ENCODE measurements at places on chromosomes 16 and 17.
A peak's percentile ranks its signal among the peaks of the same experiment; 100 is the strongest.

- no peak for DNase-seq
Measured at GRCh38 chr16:74743668-74744299, 30.8 kb downstream of the FA2H start.

DNA sequence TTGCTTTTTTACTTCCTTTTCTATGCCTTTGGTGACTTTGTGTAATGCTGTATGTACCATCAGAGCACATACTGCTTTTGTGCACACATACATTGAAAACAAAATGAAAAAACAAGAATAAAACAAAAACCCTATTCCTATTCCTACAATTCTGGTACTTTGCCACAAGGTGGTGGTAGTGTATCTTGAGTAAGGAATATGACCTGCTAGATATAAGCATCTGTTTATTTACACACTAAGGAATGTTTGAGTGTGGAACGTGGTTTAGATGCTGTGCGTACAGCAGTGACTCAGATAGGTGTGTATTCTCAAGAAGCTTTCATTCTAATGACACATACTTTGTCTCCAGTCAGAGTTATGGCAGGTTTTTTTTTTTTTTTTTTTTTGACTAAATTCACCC, 606.2 kb downstream of the WWOX start:
- no peak for DNase-seq

DNA sequence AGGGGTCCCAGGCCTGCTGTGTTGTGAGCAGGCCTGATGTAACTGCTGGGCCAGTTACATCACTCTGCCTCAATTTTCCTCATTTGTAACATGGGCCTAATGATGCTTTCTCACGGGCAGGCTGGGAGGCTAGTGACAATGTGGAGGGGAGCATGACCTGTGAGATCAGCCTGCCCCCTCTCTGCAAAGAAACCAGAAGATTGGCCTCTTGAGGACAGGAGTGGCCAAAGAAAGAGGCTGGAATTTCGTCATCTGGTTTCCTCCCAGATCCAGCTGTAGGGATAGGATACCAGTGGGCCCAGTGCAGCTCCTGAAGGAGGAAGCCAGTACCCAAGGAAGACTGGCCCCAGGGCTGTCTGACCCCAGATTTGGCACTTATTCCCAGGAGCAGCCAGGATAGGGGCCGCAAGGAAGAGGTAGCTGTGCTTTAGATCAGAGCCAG, 615 bp upstream of the SREBF1 start:
- no peak for DNase-seq

DNA sequence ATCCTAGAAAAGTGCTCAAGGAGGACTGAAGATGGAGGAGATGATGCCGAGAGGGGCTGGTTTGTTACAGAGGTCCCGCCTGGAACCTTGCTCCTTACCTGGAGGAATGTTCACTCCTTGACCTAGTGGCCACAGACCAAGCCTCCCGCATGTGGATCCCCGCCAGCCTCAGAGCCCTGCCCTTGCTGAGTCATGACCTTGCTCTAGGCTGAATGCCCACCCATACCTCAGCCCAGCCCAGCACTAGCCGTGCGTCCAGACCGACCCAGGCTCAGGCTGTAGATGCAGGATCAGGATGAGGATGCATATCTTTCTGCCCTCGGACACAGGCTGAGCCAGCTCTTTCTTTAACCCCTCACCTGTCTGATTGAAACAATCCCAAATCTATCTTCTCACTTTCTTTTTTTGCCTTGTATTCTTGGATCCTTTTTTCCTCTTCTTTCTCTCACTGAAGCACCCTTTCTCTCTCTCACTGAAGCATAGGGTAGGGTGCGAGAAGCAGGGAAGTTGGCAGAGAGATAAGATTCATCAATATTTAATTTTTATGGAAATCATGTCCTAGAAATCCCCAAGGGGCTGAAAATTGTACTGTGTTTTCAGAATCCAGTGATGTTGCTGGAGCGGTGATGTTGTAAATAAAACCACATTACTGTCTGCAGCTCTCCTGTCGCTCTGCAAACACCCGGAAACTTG, 34.9 kb downstream of the WSCD1 start:
- DNase-seq = no peak

DNA sequence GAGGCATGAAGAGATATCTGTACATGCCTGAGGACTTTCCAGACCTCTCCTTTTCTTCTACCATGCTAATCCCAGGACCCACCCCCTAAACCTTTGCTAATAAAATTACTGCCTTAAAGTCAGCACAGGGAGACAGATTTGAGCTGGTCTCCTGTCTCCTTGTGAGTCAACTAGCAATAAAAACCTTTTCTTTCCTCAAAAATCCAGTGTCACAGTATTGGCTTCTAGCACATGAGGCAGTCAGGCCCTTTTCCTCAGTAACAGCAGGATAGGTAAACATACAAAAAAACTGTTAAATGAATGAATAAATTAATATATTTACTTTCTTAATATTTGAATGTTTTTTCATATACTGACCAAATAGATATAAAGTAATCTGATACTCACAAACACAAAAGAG, 41.3 kb downstream of the ABCA10 start:
- DNase-seq = no peak

GRCh38 chr16:81879625-81880024, 100.5 kb downstream of the PLCG2 start:
- DNase-seq = no peak

DNA sequence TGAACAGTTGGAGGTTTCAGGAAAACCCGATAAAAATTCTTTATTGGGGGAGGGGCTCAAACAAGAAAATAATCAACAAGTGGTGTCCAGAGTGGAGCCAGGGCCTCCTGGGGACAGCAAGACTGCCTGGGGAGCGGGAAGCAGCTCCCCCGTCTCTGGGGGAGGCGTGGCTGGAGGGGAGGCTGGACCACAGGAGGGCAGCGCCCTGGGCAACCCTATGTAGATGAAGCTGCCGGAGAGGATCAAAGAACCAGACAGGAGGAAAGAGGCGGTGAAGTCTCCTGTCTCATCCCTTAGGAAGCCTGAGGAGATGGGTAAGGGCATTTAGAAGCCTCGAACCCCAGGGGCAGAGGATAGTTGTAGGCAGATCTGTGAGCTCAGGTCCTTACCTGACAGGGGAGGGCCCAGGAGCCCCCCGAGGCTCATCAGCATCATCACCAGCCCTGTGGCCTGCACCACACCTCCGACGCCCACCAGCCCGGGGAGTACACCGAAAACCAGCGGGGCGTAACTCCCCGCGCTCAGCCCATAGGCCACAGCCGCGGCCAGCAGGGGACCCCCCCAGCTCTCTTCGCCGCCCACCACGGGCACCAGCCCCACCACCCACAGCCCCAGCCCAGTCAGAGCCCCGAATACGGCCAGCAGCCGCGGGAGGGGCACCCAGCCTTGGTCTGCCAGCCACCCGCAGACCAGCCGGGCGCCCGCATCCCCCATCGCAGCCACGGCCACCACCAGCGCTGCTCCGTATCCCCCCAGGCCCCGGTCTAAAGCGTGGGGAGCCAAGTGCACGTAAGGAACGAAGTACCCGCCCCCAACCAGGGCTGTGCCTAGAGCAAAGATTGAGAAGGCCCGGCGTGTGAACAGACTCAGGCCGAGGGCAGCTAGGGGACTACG, 2.0 kb downstream of the SLC16A11 start:
- DNase-seq = no peak

- no peak for DNase-seq
Measured at GRCh38 chr16:90035902-90036301, 16.6 kb upstream of the DBNDD1 start.

- DNase-seq = peak; percentile 34
Measured at GRCh38 chr17:80426671-80427326, 11.8 kb downstream of the ENDOV start.

DNA sequence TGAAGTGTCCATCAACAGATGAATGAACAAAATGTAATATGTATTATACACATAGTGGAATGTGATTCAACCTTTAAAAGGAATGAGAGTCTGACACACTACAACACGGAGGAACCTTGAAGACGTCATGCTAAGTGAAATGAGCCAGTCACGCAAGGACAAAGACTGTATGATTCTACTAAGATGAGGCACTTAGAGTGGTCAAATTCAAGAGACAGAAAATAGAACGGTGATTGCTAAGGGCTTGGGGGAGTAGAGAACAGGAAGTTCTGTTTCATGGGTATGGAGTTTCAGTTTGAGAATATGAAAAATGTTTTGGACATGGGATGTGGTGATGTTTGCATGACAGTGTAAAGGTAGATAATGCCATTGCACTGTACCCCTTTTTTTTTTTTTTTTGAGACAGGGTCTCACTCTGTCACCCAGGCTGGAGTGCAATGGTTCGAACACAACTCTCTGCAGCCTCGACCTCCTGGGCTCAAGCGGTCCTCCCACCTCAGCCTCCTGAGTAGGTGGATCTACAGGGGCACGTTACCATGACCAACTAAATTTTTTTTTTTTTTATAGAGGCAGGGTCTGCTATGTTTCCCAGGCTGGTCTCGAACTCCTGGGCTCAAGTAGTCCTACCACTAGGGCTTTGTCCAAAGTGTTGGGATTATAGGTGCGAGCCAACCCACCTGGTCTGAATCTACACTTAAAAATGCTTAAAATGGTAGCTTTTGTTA, 2.9 kb upstream of the CCDC102A start:
- DNase-seq = no peak

DNA sequence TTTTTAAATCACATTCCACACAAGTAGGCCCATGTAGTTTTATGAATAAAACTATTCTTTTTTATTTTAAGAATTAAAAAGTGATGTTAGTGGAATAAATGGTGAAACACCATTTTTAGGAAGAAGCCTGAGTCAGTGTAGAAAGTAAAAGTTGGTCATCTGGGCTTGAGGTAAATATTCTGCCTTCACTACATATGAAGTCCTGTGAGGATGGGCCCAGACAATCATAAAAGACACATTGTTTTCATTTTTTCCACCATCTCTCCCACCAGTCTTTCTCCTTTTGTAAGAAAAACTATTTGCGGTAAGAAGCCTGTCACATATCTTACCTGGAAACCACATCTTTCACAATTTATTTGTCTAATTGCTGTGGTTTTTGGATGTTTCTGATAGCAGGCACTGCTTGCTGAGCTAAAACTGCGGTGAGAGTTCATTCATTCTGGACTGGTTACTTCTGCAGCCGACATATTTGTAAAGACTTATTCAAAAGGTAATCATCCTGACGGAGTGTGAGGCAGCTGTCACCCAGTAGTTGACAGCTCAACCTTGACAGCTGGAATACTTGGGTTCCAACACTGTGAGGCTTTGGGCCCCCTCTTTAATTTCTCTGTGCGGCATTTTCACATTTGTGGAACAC, 10.6 kb upstream of the RFFL start:
- no peak for DNase-seq

GRCh38 chr16:55421226-55421625, 57.8 kb upstream of the MMP2 start:
- DNase-seq = no peak

GRCh38 chr16:17403156-17403809, 67.5 kb downstream of the XYLT1 start:
- no peak for DNase-seq

DNA sequence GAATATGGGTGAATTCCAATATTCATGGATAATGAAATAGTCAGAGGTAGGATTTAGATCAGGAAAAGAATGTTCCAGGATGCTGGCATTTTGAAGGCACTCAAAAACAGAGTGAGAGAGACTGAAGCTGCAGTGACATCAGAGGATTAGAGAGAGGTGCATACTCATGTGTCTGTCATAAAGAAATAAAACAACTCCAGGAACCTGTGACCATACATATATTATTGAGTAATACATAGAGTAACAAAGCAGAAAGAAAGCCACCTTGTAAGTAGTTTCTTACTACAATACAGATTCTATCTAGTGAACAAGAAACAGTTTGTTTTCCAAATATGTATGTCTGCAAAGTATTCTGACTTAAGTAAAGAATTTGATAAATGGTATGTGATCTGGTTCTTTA, 62.3 kb upstream of the PHOSPHO1 start:
- no peak for DNase-seq

- DNase-seq = no peak
Measured at GRCh38 chr17:51901242-51901641, 257.3 kb downstream of the CA10 start.

GRCh38 chr16:66695935-66696668, 441 bp downstream of the CMTM4 start:
- DNase-seq = peak; percentile 36

DNA sequence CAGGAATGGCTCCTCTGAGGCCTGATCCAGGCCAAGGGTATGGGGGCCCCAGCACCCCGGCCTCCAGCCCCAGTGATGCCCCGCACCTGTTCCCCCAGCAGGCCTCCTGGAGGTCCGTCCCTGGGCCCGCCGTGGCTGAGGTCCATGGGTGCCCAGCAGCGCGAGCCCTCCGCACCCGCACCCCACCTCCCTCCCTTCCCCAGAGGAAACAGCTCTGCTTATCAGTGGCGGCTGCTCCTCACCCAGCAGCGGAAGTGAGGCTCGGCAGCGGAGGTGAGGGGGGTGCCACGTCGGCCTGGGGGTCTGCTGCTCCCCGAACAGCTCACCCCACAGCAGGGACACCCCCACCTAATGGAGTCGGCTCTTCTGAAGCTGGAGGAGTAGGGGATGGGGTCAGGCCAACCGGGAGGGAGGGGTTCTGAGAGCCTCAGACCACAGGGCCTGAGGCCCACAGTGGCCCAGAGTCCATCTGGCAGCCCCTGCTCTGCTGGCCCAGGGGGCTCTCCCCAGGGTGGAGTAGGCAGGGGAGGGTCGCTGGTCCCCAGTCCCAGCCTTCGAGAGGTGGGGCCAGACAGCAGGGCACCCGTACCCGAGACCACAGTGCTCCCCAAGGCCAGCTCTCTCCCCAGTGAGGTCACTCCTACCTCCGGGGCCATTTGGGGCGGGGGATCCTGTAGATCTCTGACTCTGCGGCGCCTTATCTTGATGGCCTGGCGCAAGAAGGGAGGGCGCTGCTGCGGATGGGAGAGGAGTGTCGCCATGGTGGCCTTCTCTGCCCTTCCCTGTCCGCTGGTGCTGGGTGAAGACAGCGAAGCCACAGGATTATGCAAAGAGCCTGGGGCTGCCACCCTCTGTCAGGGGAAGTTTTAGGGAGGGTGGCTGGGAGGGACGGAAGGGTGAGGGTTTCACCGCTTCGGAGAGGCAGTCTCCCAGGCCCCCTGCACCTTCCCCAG, at the start of gene UNC13D:
Gene UNC13D (minus strand): TSS at position 828 of the 953 bp plus-strand sequence. CDS start 67 bp downstream, at position 761.
- no peak for DNase-seq

GRCh38 chr16:73847090-73847489, 449.5 kb upstream of the PSMD7 start:
- DNase-seq = no peak

- no peak for DNase-seq
Measured at GRCh38 chr17:52071712-52072111, 86.8 kb downstream of the CA10 start.

GRCh38 chr16:80996688-80997138, 10.0 kb downstream of the CMC2 start:
- no peak for DNase-seq

GRCh38 chr16:15404792-15405191, 9.2 kb downstream of the MPV17L start:
- DNase-seq = no peak

Measured in caudate nucleus (tissue), 63 donors.